ENCODE measurements at places on chromosomes 2 and 18. TPM values are rescaled to one million over a fixed set of nuclear protein-coding genes. Genes with fewer than 3 reads are reported as not detected.

The TMEM163 gene
- total RNA-seq = not detected

The PLCD4 gene
- 1.2 TPM for total RNA-seq

The NR4A2 gene
- 0.26 TPM for total RNA-seq

The ZNF532 gene
- total RNA-seq = 41.3 TPM

The DOK6 gene
- total RNA-seq = not detected

The LOXHD1 gene
- total RNA-seq = not detected

The HOXD9 gene
- not detected for total RNA-seq

All from bronchial epithelial cell (primary cell).